Activated naive CD4-positive, alpha-beta T cell treated with anti-CD3 and anti-CD28 coated beads, Interleukin-2, amount 10 ng/mL, durations not matched to agents 5 hours and 36 hours (primary cell): ENCODE measurements at places on chromosomes 12 and 14. TPM values are rescaled to one million over a fixed set of nuclear protein-coding genes. Genes with fewer than 3 reads are reported as not detected.

CTSG gene
- 0.23 TPM for total RNA-seq

NEUROD4 gene
- total RNA-seq, result not detected

PRICKLE1 gene
- total RNA-seq, result 0.28 TPM

TMEM132C gene
- not detected for total RNA-seq

MYL6 gene
- total RNA-seq, result 1,338 TPM

EEF1AKMT3 gene
- 4.5 TPM for total RNA-seq

SDR9C7 gene
- not detected for total RNA-seq

AJUBA gene
- total RNA-seq, result 1.4 TPM

POTEM gene
- not detected for total RNA-seq

CD163L1 gene
- total RNA-seq, result not detected

GPHB5 gene
- not detected for total RNA-seq

HOXC4 gene
- total RNA-seq, result 0.17 TPM

CLEC7A gene
- total RNA-seq, result not detected
